ENCODE measurements at places on chromosomes 7 and 10.

DNA sequence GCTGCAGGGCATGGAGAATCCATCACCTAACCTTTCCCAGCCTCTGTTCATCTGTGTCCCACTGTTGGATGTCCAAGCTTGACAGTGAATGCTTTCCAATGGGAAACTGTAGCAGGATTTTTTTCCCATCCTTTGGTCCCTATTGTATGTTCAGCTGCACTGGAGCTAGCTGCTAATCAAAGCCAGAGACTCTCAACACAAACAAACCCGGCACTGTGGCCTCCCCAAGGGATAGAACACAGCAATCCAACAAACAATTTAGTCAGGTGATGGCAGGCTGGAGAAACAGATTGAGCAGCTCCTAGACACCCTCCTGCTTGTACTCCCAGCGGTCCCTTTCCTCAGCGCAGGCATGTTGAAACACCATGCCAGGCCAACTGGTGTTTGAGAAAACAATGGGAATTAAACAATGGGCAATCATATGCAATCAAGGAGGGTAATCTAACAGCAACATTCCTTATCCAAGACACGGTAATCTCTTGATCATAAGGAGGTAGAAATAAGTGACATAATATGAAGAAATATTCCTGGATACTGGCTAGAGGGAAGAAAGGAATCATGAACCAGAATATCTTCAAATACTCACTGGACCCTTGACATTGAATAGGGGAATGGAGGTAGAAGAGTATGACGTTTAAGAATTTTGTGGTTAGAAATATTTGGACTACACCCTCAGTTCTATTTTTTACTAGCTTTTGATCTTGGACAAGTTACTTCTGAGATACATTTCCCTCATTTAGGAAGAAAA, 15.0 kb downstream of the PTN start:
- DNase-seq = no peak

GRCh38 chr7:44489955-44490350, 505 bp downstream of the NUDCD3 start:
- peak; percentile 66 for DNase-seq

DNA sequence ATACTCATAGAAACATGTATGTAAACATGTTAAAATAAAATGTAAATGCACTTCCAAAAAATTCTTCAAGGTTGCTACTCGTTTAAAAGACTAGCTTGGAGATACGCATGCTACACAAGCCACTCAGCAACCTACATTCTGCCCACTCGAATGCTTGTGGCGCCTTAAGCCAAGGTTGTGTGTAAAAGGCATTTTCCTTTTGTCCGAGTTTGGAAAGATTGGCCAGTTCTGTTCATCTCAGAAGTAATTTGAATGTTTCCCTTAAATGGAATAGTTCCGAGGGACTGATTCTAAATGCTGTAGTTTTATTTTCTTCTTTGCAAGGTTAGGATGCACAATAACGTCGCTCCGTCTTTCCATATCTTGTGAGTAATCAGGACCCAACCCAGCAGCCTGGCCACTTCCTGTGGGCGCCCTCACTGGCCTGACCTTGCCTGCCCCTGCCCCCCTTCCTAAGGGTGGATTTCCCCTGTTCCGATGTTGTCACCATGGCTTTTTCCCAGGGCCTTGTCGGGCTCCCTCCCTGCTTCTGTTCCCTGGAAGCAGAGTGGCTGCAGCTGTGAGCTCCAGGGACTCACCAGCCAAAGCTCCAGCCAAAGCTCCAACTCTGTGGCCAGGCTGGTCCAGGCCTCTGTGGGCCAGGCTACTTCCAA, 70.6 kb downstream of the PTPRE start:
- peak; percentile 73 for DNase-seq

- DNase-seq = no peak
Observed at GRCh38 chr7:389911-390601, 100.1 kb downstream of the FOXL3 start.

GRCh38 chr10:107032700-107033401, 131.7 kb downstream of the SORCS1 start:
- DNase-seq = no peak

GRCh38 chr7:7251742-7252141, 69.4 kb downstream of the C1GALT1 start:
- no peak for DNase-seq

- no peak for DNase-seq
Observed at GRCh38 chr10:124414076-124414475, 4.6 kb downstream of the OAT start.

DNA sequence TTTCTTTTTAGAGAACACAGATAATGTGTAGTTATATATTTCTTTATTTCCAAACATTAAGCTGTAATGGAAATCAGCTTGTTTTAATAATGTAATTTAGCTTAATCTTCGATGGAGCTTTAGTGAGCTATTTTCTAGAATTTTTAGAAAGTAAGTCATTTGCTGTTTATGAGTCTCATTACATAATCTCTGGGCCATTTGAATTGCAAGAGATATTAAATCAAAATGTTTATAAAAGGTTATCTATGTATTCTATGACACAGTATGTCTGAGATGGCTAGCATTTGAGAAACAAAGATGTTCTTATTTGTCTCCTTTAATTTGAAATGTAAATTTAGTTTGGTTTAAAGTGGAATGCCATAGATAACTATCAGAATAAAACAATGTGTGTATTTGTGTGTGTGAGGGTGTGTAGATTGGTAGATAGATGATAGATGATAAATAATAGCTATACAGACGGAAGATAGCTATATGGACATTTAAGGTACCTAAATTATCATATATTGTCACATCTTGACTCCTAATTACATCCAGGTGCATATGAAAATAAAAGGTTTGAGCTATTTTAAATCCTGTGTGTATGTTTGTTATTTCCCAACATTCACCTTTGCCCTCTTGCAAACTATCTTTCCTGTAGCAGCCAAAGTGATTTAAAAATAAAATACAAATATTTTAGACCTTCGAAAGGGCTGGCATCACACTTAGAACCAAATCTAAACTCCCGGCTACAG, 478.0 kb upstream of the KLF6 start:
- no peak for DNase-seq

DNA sequence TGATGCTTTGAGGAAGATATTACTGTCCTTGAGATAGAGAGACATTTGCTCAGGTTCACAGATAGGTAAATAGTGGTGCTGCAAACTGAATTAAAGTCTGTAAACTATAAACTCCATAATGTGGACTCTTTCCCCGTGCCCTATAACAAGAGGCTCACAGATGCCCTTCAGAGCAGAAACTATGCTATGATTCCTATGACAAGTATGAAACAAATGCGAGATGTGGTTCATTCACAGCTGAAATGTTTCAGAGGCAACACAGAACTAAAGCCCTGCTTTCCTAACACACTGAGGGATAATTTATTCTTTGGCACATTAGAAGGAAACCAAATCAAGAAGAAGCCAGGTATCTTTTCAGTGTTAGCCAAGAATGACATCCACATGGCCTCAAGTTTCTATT, 13.4 kb downstream of the CHUK start:
- DNase-seq = no peak

- peak; percentile 52 for DNase-seq
Observed at GRCh38 chr10:53601260-53601875, 828.8 kb upstream of the MBL2 start.

DNA sequence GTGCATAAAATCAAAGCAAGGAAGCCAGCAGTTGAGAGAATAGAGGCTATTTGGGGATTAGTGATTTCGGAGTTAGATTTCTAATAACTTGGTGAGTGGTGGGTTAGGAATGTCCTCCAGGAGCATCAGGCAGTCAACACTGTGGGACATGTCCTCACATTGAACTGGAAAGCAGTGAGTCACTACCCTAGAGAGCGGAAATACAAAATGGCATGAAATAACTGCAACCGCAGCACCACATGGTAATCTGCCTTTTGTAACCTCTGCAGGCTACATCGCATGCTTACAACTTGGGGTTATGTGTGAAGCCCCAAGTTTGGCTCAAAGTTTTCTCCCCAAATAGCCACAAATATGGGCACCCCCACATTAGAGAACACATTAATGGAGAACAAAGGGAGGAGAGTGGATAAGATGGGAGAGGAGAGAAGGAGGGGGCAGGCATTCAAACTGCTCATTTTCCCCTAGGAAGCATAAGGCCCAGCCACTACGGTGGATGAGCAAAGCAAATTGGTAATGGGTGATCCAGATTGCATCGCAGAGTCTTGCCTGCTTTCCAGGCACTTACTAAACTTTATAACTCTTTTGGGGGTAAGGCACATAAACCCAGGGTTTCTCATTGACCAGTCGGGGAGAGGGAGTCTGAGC, 22.0 kb upstream of the SLF2 start:
- peak; percentile 98 for DNase-seq

- peak; percentile 98 for DNase-seq
Observed at GRCh38 chr7:22564511-22565045, 64.6 kb upstream of the STEAP1B start.

DNA sequence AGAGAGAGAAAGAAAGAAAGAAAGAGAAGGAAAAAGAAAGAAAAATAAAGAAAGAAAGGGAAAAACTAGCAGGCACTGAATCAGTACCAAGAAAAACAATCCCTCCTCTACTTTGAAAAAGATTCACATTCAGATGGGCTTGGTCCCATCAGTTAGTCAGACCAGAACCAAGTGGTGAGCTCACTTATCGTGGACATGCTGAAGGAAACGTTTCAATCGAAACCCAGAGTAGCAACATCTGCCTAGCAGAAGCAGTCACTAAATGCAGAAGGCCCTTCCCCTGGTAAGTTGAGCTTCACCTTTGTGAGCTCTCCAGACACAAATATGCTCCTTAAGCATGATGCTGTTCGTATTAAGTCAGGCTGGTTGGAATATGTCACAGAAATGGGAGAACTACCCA, 167.7 kb downstream of the TRIL start:
- DNase-seq = no peak

GRCh38 chr7:80247144-80247543, 112.5 kb downstream of the GNAI1 start:
- DNase-seq = no peak

GRCh38 chr10:44180321-44181168, 204.4 kb downstream of the CXCL12 start:
- DNase-seq = peak; percentile 85

DNA sequence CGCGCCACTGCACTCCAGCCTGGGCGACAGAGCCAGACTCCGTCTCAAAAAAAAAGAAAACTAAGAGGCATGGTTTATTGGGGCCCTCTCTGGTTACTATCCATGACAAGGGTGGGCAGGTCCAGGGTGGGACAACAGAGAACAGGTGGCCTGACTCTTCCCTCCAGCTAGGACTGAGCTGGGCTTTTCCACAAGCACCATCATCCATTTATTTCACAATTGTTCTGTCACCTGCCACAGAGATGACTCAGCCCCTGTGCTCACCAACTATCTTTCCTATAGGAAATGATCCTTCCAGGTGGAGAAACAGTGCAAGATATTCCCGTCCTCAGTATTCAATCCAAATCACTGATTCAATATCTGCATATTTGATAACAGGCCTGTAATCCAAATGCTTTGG, 44.9 kb upstream of the MYL10 start:
- peak; percentile 36 for DNase-seq

DNA sequence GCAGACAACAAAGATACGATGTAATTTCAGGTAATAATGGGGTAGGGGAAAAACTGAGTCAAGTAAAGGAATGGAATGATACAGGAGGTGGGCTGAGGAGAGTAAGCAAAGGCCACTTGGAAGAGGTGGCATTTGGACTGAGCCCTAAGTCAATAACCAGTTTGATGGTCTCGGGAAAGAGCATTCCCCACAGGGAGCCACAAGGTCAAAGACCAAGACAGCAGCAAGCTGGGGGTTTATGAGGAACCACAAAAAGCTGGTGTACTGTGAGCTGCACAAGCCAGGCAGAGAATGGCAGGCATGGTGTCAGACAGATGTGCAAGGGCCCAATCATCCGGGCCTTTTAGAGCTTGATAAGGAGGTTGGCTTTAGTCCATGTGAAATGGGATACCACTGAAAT, 98.7 kb downstream of the NOC3L start:
- DNase-seq = no peak

DNA sequence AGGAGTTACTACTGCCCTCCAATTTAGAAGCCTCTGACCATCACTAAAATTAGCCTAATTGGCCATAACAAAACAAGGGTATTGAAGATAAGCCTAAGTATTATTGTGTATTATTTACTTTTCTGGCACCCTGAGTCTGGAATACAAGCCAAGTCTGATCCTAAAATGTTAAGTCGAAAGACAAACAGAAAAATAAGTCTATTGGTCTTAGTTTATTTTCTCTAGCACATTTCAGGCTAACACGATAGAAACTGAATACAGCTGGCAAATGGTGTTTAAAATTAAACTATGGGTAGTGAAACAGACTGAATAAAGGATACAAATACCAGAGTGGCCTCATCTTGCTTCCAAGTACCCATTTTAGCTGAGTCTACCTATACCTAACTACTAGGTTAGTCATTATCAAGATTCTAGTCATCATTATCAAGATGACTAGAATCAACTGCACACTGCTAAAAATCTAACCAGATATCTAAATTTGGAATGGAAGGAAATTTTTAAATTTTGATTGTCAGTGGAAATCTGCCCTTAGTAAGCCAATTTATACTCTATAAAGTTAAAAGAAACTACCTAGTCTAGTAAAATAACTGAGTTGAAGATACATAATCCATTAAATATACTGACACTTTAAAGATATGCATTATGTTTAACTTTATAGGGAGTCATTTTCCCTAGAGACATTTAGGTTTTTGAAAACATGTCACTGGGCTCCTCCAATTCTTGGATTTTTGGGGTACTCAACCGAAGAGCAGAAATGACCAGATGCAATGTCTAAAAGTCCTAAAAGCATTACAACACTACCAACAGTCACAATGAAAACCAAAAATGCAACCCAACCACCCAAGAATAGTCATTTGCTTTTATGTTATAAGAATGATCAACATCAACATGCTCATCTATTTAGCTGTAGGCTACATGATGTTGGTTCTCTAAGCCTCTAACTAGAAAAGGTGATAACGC, 80.9 kb downstream of the NT5C2 start:
- no peak for DNase-seq

DNA sequence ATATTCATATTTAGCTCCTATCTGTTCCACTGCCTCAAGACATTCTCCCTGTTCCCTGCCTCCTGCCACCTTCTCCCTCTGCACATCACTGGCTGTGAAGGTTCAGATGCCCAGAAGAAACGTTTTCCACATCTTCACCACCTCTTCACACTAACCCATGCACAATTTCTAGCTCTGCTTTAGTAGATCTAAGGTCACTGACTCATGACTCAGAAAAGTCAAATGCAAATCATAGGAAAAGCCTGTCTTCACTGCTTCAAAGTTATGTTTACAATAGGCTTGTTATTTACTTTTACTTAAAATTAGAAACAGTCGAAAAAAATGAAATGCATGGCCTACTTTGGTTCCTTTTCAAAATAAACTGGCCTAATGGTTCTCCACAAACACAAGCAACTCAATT, 2.5 kb downstream of the SCRN1 start:
- peak; percentile 80 for DNase-seq

DNA sequence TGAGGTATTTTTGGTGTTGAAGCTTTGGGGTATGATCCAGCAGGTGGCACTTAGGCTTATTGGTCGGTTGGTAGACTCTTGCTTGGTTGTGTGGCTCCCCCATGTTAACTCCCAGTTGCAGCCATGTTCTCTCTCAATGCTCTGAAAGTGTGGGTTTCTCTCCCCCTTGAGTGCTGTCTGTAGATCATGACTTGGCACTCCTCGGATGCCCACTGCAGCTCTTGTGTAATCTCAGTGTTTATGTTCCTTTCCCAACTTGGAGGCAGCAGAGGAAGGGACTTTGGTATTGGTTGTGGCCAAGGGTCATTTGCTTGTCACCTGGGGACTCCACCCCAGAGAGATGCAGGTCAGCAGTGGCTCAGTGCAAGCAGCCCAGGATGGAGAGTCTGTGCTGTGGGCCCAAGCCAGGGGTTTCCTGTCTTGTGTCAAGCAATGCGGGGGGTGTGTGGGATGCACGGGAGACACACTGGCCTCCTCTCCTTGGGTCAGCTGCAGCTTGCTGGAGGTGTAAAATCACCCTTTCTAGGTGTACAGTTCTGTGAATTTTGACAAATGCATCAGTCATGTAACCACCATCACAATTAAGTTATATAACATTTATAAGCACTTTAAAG, 36.9 kb downstream of the PIK3CG start:
- no peak for DNase-seq

Measured in ELR (cell line).